ENCODE measurements at places on chromosomes 2 and 18.

DNA sequence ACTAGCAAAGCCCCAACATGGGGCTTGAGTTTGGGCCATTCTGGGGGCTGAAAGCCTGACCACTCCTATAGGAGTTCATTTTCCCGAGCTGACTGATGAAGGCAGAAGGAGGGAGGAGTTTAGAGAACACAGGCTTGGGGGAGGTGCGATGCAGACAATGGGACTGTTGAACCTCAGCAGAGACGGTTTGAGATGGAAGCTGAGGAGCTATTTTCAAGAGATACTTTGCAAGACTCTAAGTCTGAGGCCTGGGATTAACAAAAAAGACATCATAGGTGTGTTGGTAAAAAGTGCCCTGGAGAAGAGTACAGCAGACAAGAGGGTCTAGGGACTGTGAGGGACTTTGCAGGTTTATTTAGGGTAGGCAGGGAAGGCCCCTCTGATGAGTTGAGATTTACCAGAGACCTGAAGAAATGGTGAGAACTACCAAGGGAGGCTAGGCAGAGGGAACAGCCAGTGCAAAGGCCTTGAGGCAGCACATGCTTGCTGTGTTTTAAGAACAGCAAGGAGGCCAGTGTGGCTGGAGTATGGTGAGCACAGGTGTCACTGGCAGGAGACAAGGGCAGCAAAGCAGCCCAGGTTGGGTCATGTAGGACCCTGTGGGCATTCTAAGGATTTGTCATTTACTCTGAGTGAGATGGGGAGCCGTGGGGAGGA, 31.6 kb downstream of the PCBP1 start:
- peak; percentile 52 for DNase-seq

DNA sequence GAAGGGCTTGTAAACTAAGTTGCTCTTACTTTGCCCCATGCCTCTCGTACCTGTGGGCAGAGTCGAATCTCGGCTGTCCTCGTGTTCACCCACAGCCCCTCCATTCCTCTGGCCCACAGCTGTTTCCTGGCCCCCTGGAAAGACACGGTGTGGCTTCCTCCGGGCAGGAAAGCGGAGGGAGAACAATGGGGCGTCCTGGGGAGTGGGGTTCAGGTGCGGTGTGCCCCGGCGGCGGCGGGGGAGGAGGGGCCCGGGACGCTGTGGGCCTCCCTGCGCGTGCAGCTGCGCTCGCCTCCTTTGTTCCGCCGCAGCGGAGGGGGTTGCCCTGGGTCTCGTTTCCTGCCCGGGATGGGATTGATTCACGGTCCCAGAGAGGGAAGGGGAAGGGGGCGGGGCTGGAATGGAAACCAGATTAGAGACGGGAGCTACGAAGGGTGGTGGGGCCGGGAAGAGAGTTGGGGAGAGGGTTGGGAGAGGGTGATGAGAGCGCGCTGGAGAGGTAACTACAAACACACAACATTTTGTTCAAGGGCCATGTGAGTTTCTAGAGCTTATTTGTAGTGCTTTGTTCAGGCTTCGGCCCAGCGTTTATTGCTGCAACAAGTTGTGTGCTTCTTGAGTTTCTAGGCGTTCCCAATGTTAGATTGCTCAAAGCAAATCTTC, 796 bp downstream of the MYO1B start:
- DNase-seq = no peak

DNA sequence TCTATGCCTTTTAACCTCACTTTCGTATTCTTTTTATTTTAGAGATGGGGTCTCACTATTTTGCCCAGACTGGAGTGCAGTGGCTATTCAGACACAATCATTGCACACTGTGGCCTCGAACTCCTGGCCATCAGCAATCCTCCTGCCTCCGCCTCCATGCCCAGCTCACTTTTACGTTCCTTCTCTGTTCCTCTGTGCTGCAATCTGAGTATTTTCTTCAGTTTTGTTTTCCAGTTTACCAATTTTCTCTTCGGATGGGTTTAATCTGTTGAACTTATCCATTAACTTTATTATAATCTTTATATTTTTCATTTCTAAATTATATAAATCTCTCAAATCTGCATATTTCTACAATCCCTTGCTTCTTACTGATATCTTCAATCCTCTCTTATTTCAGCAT, 38.6 kb downstream of the SIGLEC15 start:
- DNase-seq = no peak

- DNase-seq = no peak
Observed at GRCh38 chr18:55317324-55317723, 270.7 kb downstream of the TCF4 start.

DNA sequence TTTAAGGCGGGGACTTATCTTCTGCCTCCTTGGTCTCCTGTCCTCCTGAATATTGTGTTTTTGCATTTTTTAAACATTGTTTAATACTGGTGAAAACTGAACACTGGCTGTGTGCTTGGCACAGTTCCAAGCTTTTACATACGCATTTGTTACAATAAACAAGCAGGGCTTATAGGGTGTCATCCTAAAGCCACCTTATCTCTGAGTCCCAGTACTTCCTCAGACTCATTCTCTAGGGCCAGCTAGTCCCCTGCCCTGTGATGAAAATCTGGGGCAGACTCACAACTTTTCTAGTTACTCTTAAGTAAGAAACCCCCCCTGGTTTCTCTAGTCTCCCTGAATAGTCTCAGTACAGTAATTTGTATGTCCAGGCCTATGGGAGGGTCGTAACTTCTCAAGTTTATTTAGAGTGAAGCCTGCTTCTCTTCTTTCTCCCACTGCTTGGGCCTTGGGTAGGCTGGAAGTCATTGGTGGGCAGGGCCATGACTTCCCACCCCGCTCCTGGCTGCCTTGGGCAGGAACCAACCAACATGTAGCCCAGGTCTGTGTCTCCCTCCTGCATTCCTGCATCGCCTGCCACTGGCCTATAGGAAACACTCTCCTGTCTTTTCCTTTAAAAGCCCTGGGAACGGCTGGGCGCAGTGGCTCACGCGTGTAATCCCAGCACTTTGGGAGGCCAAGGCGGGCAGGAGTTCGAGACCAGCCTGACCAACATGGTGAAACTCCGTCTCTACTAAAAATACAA, 7.7 kb upstream of the KCNE4 start:
- no peak for DNase-seq

DNA sequence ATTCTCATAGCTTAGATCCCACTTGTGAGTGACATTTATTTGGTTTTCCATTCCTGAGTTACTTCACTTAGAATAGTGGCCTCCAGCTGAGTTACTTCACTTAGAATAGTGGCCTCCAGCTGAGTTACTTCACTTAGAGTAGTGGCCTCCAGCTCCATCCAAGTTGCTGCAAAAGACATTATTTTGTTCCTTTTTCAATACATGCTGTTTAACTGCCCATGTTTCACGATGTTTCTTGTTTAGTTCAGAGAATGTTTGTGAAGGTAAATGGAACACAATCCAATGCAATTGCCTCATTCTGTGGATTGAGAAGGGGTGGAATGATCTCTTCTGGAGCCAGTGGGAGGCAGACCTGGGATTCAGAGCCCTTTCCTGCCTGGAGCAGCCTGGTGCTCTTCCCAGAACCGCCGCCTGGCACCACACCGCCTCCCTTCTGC, 273.5 kb upstream of the ATP5MC3 start:
- no peak for DNase-seq

GRCh38 chr2:71830497-71831192, 317.0 kb downstream of the CYP26B1 start:
- DNase-seq = no peak

GRCh38 chr2:226799976-226800940, 638 bp upstream of the IRS1 start:
- no peak for DNase-seq

DNA sequence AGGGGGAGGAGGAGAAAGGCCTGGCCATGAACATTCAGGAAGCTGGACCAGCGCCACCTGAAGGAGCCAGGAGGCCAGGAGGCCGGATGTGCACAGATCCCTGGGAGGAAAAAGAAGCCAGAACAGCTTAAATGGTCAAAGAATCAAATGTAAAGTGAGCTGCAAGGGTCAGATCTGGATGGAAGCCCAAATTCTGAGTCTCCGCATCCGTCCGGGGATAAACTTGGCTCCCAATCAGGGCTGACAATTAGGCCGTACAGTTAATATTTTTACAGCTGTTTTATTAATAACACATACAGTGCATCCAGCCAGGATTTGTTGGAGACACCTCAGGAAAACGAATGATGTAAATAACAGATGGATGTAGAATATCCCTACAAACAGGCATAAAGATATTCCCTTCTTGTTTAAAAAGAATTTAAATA, 495.1 kb upstream of the TCF4 start:
- DNase-seq = no peak

- no peak for DNase-seq
Observed at GRCh38 chr2:138502255-138503086, 901 bp downstream of the SPOPL start.

- no peak for DNase-seq
Observed at GRCh38 chr2:18154812-18155211, 276.3 kb downstream of the KCNS3 start.

DNA sequence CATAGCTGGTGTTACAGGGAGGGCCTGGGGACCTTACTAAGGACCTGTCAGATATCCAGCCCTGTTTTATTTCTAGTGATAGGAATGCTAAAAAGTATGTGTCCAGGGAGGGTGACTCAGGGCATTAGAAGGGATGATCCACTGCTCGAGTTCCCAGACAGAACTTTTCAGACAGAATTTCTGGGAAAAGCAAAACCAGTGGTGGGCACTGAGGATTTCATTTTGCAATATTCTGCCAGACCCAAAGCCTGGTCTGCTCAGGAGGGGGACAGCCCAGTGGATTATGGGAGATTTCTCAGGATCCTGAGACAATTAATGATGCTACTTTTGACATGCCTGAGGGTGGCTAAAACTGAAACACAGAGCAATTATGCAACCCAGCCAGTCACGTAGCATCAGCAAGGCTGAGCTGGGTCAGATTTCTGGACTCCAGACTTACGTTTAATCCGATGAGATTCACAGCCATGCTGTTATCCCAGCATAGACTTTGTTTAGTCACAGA, 4.7 kb upstream of the KCNE4 start:
- no peak for DNase-seq

GRCh38 chr18:4203568-4204437, 251.3 kb downstream of the DLGAP1 start:
- no peak for DNase-seq

DNA sequence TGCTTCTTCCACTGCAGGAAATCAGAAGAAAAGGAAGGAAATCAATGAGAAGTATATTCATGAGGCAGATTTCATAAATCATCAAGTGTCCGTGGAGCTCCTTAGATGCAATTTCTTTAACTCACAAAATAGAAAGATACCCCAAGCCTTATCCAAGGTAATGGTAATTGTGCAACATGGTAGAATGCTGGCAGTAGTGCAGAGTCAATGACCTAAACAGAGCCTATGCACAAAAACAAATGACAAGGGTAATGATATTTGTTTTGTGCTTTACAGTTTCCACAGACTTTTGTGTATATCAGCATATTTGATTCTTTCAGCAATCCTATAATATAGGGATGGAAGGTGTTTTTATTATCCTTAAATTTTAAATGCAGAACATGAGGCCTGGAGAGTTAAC, 102.7 kb downstream of the SETBP1 start:
- no peak for DNase-seq

DNA sequence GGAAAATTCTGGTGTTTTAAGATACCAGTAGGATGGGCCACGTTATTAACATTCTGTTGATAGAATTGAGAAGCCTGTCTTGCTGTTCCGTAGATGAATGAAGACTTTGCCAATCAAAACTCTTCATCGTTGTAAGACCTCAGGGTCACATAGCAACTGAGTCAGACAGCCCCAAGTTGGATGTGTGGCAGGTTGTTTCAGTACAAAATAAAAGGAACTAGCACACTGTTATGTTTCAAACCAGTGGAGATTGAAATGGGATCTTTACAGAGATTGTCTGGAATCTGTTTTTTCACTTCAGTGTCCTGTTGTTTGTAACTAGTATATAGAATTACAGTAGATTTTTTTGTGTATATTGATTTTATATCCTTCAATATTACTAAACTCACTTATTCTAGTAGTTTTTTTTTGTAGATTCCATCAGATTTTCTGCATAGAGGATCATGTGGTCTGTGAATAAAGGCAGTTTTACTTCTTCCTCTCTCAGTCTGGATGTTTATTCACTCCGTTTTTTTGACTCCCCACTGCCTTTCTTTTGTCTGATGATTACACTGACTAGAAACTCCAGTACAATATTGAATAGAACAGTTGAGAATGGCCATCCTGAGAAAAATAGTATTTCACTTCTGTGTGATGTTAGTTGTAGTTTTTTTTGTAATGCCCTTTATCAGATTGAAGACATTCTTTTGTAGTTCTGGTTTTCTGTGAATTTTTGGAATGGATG, 22.7 kb downstream of the EPC2 start:
- no peak for DNase-seq

GRCh38 chr18:58402951-58403702, 225.8 kb downstream of the ALPK2 start:
- DNase-seq = no peak

GRCh38 chr18:65769652-65770051, 18.8 kb downstream of the CDH7 start:
- DNase-seq = no peak

DNA sequence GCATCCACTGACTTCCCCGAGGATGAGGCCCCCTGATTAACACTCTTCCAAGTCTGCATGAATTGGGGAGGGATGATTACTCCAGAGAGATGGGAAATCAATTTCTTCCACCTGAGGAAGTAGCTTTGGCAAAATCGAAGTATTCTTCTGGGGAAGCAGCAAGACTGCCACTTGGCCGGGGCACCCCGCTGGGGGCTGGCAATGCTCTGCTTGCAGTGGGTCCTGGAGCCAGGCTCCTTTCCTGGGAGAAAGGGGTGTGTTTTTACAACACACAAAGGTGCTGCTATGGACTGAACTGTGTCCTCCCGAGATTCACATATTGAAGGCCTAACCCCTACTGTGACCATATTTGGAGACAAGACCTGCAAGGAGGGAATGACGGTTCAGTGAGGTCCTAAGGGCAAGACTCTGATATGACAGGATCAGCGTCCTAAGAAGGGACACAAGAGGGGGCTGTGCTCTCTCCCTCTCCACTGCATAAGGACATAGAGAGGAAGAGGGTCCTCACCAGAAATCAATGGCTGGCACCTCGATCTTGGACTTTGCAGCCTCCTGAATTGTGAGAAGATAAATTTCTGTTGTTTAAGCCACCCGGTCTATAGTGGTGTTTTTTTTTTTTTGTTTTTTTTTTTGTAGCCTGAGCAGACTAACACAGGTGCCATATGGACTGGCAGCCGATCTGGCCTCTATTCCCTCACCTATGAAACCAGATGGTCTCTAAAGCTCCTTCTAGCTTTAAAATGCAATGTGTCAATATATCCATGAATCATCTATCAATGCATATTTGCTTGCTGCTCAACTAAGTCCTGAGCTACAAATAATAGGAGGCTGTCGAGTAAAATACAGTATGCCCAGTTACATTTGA, 3.6 kb upstream of the SMARCAL1 start:
- no peak for DNase-seq

- DNase-seq = no peak
Observed at GRCh38 chr2:33275689-33276444, 200.6 kb upstream of the RASGRP3 start.

DNA sequence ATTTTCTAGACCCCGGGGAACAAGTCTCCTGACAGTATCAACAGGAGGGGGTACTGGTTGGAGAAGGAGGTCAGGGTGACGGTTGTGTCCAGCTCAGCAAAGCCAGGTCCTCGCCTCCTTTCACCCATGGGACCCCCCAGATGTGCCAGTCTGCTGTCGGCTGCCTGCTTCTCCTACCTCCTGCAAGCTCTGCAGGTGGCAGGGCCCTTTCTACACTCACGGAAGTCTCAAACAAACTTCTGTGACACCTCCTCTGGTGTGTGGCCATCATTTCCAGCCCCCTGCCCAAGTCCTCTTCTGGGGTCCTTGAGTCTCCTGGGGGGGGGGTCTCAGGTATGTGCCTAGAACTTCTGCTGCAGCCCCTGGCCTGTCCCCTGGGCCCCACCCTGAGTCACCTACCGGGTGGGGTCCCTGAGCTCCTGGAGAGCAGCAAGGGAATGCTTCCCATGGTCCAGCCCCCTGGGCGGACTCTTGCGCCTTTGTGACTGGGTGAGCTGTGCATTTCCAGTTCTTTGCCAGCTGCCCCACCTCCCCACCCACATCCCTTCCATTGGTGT, 12.8 kb downstream of the SH3RF3 start:
- DNase-seq = no peak
